ENCODE measurements at places on chromosomes 1 and 21.
A peak's percentile ranks its signal among the peaks of the same experiment; 100 is the strongest.

DNA sequence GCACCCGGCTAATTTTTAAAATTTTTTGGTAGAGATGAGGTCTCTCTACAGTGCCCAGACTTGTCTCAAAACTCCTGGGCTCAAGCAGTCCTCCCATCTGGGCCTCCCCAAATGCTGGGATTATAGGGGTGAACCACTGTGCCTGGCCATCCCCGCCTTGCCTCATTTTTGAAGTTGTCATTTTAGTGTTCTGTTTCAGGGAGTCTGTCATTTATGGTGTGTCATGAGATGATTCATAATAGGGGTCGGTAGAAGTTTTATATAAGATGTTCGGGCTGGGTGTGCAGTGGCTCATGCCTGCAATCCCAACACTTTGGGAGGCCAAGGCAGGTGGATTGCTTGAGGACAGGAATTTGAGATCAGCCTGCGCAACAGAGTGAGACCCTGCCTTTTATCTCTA is 8.5 kb downstream of the PRCC start:
- no peak for DNase-seq

DNA sequence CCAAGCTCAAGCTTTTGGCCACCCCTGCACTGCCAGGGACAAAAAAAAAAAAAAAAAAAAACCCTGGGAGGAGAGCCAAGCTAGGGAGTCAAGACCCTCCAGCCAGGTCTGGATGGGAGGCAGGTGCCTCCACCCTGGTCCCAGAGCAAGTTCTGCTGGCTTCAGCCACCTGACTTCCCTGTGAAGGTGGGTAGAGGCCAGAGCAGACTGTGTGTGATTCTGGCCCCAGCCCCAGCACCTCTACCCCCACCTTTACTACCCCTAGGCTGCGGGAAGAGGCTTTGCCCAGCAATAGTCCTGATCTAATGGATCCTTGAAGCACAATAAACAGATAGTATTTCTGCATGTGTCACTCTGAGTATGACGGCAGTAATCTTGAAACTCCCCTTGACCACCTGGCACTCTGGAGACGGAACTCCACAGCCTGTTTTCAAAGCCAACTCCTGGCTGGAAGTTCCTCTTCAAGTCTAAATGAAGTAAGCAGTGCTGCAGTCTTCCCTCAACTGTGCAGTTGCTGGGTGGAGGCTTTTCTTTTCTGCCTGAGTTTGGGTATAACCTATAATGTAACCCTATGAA is 9.8 kb downstream of the PDZK1IP1 start:
- no peak for DNase-seq

DNA sequence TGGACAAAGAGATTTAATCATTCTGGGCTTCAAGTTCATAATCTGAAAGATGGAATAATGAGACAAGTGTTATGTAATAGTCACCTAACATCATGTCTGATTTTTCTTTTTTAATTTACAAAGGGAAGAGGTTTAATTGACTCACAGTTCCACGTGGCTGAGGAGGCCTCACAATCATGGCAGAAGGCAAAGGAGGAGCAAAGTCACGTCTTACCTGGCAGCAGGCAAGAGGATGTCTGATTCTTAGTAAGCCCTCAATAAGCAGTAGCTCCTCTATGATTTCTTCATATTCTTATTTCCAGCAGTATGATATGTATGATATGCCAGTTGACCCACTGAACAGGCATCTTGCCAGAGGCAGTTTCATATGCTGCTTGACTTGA is 152.7 kb downstream of the S1PR1 start:
- DNase-seq: no peak

DNA sequence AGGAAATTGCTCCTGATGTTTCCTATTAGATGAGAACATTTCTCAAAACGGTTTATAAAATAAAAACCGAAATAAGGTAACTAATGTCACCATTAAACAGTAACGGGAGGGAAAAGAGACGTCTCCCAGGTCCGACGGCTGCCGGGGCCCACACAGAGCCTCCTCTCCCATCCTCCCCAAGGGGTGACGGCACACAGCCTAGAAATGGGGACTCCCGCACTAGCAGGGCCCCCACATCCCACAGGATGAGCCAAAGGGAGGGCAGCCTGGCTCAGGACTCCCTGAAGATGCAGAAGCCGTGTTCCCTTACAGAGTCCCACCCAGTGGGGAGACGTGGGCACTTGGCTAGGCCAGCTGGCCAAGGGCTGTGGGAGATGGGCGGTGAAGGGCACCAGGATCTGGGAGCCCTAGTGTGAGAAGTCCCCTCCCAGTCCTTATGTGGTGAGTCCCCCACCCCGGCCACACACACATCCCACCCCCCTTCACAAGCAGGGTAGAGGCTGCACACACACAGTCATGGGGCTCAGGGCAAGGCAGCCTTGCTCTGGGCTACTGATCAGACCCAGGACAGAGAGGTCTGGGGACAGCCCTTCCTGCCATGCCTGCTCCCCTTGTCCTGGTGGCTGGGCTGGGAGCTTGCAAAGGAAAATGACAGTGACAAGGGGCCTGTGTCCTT is 3.3 kb downstream of the KRTAP10-3 start:
- DNase-seq: no peak

DNA sequence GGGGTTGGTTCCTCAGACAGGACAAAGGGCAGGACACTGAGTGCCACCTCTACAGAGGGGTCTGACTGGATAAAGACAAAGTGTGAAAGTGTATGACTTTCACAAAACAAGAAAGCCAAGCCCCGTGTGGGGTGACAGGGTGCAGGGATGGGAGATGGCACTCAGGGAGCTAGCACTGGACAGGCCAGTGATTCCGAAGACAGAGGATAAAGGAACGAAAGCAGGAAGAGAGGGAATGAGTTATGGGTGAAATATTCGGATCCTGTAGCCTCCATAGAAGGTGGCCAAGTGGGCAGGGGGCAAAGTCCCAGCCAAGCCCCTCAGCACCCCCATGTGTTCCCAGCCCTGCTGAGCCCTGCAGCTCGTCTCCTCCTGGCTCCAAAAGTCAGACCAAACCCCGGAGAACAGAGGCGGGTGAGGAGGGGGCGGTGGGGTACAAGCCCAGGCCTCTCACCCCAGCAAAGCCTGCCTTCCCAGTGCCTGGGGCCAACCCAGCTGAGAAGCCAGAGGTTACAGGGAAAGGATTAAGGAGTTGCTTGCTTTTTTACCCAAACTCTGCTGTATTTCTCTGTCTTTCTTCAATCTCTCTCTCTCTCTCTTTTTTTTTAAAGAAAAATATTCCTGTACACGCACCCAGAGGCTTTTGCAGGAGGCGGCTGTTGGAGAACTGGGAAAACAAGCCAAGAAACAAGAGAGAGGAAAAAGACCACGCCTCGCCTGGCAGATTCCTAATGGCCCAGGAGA is 14.0 kb upstream of the WASF2 start:
- peak; percentile 53 for DNase-seq

- DNase-seq: peak; percentile 58
Measured at GRCh38 chr1:14602136-14602535, 3.7 kb downstream of the KAZN start.

GRCh38 chr21:44564886-44565598 is 6.4 kb upstream of the KRTAP10-3 start:
- DNase-seq: no peak

DNA sequence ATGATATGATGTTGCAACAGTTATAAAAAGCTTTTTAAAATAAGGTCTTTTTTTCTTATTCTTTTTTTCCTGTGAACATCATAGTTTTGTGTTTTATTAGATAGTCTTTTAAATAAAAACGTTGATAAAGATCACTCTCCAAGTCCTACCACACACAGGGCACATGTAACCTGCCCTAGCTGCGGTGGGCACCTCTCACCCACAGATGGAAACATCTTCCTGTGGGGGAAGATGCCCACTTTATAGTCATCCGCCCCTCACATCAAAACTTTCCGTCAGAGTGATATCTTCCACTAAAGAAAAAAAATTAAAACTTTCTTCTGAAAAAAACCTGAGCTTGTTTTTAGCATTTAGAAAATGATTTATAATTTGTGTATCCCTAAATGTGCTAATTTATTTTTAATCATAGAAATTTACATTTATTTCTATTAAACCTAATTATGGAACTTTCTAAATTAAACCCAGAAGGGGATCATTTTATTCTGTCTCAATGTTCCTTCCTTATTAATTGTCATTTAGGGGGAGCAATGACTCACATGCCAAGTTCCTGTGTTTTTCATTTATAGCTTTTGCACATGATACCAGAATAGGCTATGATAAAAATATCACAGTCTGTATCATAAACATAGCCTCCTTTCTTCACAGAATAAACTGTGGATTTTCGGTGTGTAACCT is 24.7 kb downstream of the TNFRSF9 start:
- no peak for DNase-seq

- no peak for DNase-seq
Measured at GRCh38 chr1:204705493-204705811, 19.9 kb upstream of the LRRN2 start.

GRCh38 chr1:179230251-179230650 is 774 bp upstream of the ABL2 start:
- peak; percentile 62 for DNase-seq

GRCh38 chr1:197810812-197811211 is 35.5 kb upstream of the DENND1B start:
- DNase-seq: no peak

GRCh38 chr1:101653482-101653946 is 343.2 kb downstream of the OLFM3 start:
- DNase-seq: peak; percentile 37

GRCh38 chr1:148264374-148265276 is 112.5 kb upstream of the NBPF11 start:
- peak; percentile 84 for DNase-seq

GRCh38 chr1:116152577-116152943 is 41.4 kb downstream of the MAB21L3 start:
- DNase-seq: no peak

Data from choroid plexus epithelial cell (primary cell).